GM04503 (cell line): ENCODE measurements at places on chromosomes 11 and 22.

- DNase-seq, result no peak
These were observed 48.5 kb upstream of the A4GALT start for GRCh38 chr22:42769238-42769573.

GRCh38 chr22:38304526-38304925, 12.7 kb downstream of the CSNK1E start:
- DNase-seq, result no peak

DNA sequence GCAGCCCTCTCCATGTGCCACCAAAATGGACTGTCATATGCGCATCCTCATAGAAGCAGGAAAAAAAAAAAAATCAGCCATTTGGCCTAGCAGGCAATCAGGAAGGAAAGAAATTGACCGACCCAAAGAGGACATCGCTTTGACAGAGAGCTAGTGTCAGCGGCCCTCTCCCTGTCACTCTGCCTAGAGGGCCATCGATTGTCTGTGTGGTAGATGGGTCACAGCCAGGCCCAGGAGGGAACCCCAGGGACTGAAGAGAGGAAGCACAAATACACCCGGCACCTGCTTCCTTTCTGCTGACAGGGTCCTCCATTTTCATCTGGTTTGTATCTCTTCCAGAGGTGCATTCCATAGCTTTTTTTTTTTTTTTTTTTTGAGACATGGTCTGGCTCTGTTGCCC, 21.8 kb downstream of the VPS37C start:
- no peak for DNase-seq

GRCh38 chr11:128201009-128201408, 386.3 kb downstream of the ETS1 start:
- no peak for DNase-seq

DNA sequence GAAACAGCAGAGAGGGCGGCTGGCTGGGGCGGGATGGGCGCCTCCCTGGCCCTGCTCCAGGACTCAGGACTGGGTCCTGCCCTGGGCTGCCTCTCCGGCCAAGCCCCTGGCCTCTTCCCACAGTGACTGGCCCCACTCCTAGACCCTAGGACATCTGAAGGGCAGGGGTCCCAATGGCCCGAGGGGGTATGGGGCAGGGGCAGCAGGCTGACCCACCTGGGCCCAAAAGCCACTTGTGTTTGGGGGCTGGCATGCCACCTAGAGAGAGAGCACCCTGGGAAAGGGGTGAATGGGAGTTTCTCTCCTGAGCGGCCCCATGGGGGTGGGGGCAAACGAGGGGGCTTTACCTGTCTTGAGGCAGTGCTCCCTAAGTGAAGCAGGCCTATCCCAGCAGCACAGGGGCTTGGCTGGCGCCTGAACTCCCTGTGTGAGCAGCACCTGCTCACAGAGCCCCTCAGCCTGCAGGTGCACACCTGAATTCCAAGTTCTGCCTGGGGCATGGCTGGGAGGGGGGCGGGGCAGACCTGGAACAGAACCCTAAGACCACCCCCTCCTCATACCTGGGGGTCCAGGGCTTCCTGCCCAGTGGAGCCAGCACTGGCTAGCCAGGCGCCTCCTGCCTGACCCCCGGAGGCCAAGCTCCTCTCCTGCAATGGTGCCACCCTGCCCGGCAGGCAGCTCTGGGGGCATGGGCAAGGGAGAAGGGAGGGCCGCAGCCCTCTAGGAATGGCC, 16.9 kb downstream of the DUSP8 start:
- no peak for DNase-seq

- DNase-seq, result peak; percentile 49
These were observed 11.1 kb upstream of the OSM start for GRCh38 chr22:30277547-30278344.

DNA sequence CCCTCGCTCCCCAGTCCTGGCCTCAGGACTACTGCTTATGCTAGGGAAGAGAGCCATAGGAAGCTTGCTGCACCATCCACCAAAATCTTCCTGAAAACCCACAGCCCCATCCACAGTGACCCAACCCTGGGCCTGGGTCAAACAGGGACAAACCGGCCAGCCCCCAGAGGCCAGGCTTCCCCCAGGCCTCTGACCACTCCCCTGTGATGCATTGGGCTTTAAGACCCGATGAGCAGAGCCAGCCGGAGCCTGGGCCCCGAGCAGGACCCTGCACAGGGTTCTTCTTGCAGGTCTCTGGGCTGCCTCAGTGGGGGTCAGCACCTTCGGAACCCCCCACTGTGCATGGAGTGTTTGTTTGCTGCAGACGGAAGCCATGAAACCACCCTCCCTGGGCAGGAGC, 583.7 kb downstream of the BRD1 start:
- no peak for DNase-seq
